ENCODE measurements at places on chromosomes 11 and 22.

GRCh38 chr11:66022401-66023185 is 3.7 kb downstream of the CATSPER1 start:
- DNase-seq = peak; percentile 85

- DNase-seq = no peak
Observed at GRCh38 chr11:63553759-63554158, 9.4 kb downstream of the PLAAT2 start.

GRCh38 chr11:9259981-9260837 is 4.9 kb downstream of the DENND5A start:
- no peak for DNase-seq

GRCh38 chr11:47512701-47513100 is 40.2 kb downstream of the CELF1 start:
- DNase-seq = no peak

GRCh38 chr11:35623621-35624168 is 5.4 kb downstream of the FJX1 start:
- DNase-seq = no peak
